ENCODE measurements at places on chromosomes 16 and 17. TPM values are rescaled to one million over a fixed set of nuclear protein-coding genes. Genes with fewer than 3 reads are reported as not detected.

- no peak for DNase-seq
Observed at GRCh38 chr16:8712589-8713361, 38.4 kb downstream of the ABAT start.

Gene KRT27
- not detected for total RNA-seq

Gene KRT32
- total RNA-seq = not detected

- no peak for DNase-seq
Observed at GRCh38 chr16:69918241-69918640, 32.9 kb upstream of the CLEC18A start.

GRCh38 chr17:64339516-64340490, 50.9 kb downstream of the PECAM1 start:
- no peak for DNase-seq

DNA sequence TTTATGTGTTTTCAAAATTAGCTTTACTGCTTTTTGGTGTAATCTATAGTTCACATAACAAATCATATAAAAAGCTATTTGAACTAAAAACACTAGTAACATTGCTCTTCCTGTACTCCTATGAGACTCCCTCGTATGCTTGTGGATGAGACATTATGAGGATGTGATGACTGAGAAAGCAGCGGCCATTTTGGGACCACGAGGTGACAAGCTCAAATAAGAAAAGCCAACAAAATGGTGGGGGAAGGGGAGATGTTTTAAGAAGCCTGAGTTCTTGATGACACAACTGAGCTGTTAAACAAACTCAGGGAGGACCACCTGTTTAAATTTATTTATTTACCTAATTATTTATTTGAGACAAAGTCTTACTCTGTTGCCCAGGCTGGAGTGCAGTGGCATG, 4.5 kb downstream of the CCL18 start:
- no peak for DNase-seq

Data from naive thymus-derived CD4-positive, alpha-beta T cell (primary cell).